Left kidney (tissue), 8 donors: ENCODE measurements at places on chromosomes 16 and 17. TPM values are rescaled to one million over a fixed set of nuclear protein-coding genes. Genes with fewer than 3 reads are reported as not detected.

DNA sequence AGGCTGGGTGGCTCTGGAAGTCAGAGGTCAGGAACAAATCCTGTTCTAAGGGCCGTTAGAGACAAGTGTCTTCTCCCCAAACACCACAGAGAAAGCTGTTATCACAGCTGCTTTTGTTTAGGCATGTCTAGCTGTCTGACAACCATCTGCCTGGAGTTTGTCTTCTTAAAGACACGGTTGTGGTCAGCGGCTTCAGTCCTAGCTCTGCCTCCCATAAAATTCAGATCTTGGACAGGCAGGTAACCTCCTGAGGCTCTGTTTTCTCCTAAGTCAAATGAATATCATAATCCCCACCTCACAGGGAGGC is 2.3 kb upstream of the ITGA3 start:
- peak; percentile 45 for DNase-seq

DNA sequence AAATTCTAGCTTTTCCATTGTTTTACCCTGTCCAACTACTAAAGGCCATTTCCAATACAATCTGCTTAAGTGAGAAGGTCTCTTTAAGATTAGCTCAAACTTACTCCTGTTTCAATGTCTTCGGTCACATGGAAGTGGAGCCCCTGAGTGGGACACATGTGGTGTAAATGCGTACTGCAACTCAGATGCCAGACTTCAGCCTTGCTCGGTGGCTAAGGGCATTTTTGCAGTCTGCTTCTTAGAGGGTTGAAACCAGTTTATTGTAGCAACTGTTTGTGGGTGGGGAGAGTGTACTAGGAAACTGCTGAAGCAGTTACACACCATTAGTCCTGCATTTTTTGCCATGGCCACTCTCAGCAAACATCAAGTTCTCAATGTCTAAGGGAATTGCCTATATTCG is 140.6 kb downstream of the PARN start:
- DNase-seq = peak; percentile 67

DNA sequence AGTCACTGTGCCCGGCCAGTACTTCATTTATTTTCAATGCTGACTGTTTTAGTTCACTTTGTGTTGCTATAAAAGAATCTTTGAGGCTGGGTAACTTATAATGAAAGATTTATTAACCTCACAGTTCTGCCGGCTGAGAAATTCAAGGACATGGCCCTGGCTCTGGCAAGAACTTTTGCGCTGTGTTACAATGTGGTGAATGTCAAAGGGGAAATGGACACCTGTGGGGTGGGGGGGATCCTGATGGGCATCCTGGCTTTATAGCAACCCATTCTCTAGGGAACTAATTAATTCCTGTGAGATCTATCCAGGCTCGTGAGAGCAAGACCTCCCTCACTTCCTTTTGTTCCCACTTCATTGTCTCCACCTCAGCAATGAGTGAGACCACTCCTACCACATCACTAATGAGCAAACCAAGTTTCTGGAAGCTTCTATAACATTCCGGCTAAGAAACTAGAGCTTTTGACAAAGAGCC is 17.1 kb upstream of the CDH3 start:
- DNase-seq = no peak

- DNase-seq = no peak
Measured at GRCh38 chr17:61279476-61280145, 120.0 kb upstream of the TBX2 start.

GRCh38 chr17:49459401-49459984 is 35.6 kb upstream of the NGFR start:
- DNase-seq = no peak

DNA sequence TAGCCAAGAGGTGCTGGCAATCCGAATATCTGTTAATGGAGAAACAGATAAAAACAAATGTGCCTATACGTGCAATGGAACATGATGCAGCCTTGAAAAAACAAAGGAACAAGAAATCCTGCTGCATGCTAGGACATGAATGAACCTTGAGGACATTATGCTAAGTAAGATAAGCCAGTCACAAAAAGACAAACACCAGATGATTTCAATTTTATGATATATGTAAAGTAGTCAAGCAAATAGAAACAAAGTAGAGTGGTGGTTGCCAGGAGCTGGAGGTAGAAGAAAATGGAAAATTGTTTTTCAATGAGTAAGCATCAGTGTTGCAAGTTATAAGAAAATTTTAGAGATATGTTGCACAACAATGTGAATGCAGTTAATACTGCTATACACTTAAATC is 409.7 kb upstream of the CDH8 start:
- no peak for DNase-seq

DNA sequence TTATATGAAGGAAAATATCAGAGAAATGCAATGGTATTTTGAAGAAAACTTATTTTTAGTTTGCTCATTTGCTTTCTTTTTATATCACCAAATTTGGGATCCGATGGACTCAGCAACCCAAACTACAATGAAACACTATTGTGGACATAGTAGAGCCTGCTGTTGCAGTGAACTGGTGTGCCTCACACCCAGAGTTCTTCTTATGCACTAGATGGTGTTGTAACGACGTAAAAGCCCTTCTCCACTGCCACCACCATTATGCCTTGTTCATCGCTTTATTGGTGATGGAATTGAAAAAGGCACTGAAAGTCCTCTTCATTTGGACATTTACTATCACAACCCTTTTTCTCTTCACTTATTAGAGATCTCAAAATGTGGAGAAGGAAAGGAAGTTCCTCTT is 381.3 kb downstream of the CDH8 start:
- no peak for DNase-seq

GRCh38 chr16:2904100-2904921 is 7.4 kb upstream of the FLYWCH1 start:
- DNase-seq = peak; percentile 85

DNA sequence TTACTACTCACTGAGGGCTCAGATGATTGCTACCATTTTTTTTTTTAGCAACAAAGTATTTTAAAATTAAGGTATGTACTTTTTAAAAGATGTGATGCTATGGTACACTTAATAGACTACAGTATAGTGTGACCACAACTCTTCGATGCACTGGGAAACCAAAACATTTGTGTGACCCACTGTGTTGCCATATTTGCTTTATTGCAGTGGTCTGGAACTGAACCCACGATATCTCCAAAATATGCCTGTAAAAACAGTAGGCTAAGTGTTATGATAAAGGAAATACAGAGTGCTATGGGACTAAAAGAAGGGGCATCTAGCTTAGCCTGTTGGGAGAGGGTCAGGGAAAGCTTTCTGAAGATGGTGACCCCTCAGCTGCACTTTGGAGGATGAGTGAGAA is 41.6 kb upstream of the HNF1B start:
- DNase-seq = no peak

- DNase-seq = no peak
Measured at GRCh38 chr17:10033959-10034358, 128.9 kb upstream of the RCVRN start.

DNA sequence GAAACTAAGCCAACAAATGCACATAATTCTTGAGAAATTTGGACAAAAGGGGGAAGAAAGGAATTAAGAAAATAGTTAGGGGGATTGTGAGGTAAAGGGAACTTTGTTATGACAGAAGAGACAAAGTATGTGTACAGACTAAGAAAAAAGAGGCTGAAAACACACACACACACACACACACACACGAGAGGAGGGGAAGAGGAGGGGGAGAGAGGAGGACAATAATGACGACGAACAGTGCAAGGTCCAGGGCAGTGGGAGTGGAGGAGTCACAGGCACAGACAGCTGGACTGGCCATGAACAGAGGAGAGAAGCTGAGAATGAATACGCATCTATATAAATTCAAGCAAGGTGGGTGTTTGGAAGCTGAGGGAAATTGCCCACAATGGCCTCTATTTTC is 44.6 kb downstream of the MARVELD3 start:
- DNase-seq = no peak

The CLEC10A gene
- 0.47 TPM for polyA plus RNA-seq

The VAT1L gene
- 4.7 TPM for polyA plus RNA-seq

The NRN1L gene
- not detected for polyA plus RNA-seq

The MARF1 gene
- 70.2 TPM for polyA plus RNA-seq

The CDK5R1 gene
- 4.6 TPM for polyA plus RNA-seq

The HOXB6 gene
- polyA plus RNA-seq = 98.2 TPM

The ATP1B2 gene
- polyA plus RNA-seq = 20.5 TPM

The GDPD1 gene
- 12.5 TPM for polyA plus RNA-seq
